ENCODE measurements at places on chromosomes 1 and 21.

DNA sequence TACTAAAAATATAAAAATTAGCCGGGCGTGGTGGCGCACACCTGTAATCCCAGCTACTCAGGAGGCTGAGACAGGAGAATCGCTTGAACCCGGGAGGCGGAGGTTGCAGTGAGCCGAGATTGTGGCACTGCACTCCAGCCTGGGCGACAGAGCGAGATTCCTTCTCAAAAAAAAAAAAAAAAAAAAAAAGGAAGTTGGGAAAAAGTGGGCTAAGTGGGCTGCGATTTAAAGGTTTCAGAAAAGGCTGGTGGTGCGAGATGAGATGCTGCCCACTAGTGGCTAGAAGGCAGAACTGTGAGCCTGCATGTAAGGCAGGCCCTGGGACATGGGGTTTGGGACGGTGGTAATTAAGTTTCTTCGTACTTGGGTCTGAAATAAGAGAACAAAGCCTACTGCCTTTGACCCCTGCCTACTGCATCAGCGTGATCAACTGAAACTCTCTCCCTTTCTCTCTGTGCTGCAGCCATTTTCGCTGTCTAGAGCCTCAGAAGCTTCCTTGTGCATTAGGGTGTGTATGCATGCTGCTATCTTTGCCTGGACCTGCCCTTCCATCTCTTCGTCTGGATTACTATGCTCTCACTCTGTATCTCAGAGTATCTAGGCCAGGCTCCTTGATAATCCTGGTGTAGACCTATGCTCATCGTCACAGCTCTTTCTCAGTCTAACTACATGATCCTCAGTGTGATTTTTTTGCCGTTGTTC, 12.4 kb downstream of the FMOD start:
- peak; percentile 42 for DNase-seq

DNA sequence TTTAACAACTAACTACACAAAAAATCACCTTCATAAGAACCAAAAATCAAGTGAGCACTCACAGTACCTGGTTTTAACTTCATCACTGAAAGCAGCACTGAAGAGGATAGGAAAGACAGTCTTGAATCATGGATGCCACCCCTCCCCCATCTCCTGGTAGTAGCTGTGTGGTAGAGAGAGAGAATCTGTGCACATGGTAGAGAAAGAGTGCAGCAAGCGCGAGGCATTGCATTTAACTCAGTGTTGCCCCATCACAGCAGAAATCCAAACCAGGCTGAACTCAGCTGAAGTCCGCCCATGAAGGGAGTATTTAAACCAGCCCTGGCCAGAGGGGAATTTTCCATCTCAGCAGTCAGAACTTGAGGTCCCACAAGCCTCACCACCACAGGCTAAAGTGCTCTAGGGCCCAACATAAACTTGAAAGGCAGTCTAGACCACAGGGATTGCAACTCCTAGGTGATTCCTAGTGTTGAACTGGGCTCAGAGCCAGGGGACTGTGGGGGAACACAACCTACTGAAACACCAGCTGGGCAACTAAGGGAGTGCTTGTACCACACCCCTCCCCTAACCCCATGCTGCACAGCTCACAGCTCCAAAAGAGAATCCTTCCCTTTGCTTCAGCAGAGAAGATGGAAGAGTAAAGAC, 38.4 kb downstream of the VAV3 start:
- no peak for DNase-seq

GRCh38 chr21:45768740-45769048, 125.2 kb downstream of the PCBP3 start:
- no peak for DNase-seq

DNA sequence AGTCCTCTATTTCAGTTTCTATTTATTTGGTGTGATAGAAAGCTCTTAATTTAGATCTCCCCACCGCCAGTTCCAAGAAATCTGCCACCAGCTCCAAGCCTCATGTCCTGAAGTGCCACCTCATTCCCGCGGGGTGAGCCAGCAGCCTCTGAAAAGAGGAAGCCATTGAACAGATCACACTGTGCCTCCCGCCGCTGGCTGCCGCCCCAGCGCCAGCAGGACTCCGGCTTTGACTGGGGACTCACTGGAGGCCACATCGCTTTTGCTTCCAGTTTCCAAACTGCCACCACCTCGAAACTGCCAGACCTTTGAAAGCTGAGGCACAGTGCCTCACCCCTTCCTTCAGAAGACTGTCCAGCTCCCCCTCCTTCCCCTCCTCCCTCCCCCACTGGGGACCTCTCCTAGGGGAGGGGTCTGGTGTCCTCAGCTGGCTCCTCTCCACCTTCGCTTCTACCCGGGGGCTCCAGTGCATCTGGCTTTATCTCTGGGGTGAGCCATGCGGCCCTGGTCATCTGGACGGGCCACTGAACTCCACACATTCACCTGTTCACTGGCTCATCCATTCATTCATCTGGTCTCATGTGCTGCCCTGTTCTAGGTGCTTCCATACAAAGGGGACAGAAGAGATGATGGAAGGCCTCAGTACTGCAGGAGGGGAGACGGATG, 58.9 kb downstream of the VPS26C start:
- no peak for DNase-seq

- DNase-seq, result no peak
Observed at GRCh38 chr1:237279629-237280028, 237.6 kb downstream of the RYR2 start.

Data from activated T-helper 9 cell treated with anti-CD3 and anti-CD28 coated beads, Interleukin-2, amount 50 U/mL, for 16 hours (primary cell).